ENCODE measurements at places on chromosomes 7 and 10. TPM values are rescaled to one million over a fixed set of nuclear protein-coding genes. Genes with fewer than 3 reads are reported as not detected.

LRRC17 gene
- total RNA-seq = 455 TPM

DOCK4 gene
- total RNA-seq = 16.4 TPM

C10orf62 gene
- total RNA-seq = not detected

CLCN1 gene
- 0.13 TPM for total RNA-seq

SLC39A12 gene
- not detected for total RNA-seq

ATG9B gene
- total RNA-seq = 0.13 TPM

C10orf143 gene
- 0.39 TPM for total RNA-seq

RHOBTB1 gene
- 13.3 TPM for total RNA-seq

AKR1C3 gene
- 9.6 TPM for total RNA-seq

CALN1 gene
- not detected for total RNA-seq

CDNF gene
- 3.8 TPM for total RNA-seq

HABP2 gene
- not detected for total RNA-seq

MSRB2 gene
- 34.8 TPM for total RNA-seq

GRM8 gene
- not detected for total RNA-seq

GPR158 gene
- total RNA-seq = 0.40 TPM

ANKRD30A gene
- not detected for total RNA-seq

GPRIN2 gene
- total RNA-seq = not detected

NANOS1 gene
- total RNA-seq = 0.72 TPM

CRYGN gene
- not detected for total RNA-seq

EN2 gene
- total RNA-seq = not detected

ATOH7 gene
- total RNA-seq = 0.48 TPM

SFTPD gene
- not detected for total RNA-seq

OR6B1 gene
- total RNA-seq = not detected

PRKCQ gene
- total RNA-seq = 0.24 TPM

CYP3A4 gene
- not detected for total RNA-seq

H2BK1 gene
- total RNA-seq = not detected

FKBP6 gene
- total RNA-seq = not detected

HYAL4 gene
- not detected for total RNA-seq

CPA4 gene
- 3.1 TPM for total RNA-seq

FBXW4 gene
- total RNA-seq = 13.6 TPM

PPP2R2D gene
- total RNA-seq = 19.2 TPM

PKD1L1 gene
- total RNA-seq = not detected

OR9A2 gene
- total RNA-seq = not detected

ITIH5 gene
- 0.91 TPM for total RNA-seq

CHAT gene
- total RNA-seq = not detected

GIMAP4 gene
- 1.4 TPM for total RNA-seq

LFNG gene
- total RNA-seq = 4.9 TPM

GIMAP6 gene
- 1.0 TPM for total RNA-seq

CPA5 gene
- not detected for total RNA-seq
